Fibroblast of lung (primary cell): ENCODE measurements at places on chromosomes 11 and 22. TPM values are rescaled to one million over a fixed set of nuclear protein-coding genes. Genes with fewer than 3 reads are reported as not detected.
A peak's percentile ranks its signal among the peaks of the same experiment; 100 is the strongest.

GRCh38 chr11:32137263-32137662 lies 46.4 kb downstream of the RCN1 start:
- DNase-seq, result peak; percentile 98
- H3K4me3 ChIP-seq, result no peak overlapping the region
- H3K4me1 ChIP-seq, result peaks cover 15% of the 10 kb centered on the region

- H3K27me3 ChIP-seq, result no peaks in the 10 kb centered on the region
- H3K4me3 ChIP-seq, result no peak overlapping the region
- no peak for DNase-seq
- no peak overlapping the region for H3K27ac ChIP-seq
- H3K36me3 ChIP-seq, result no peaks in the 10 kb centered on the region
These were observed 318.7 kb downstream of the BRD1 start for GRCh38 chr22:49509016-49509415.

DNA sequence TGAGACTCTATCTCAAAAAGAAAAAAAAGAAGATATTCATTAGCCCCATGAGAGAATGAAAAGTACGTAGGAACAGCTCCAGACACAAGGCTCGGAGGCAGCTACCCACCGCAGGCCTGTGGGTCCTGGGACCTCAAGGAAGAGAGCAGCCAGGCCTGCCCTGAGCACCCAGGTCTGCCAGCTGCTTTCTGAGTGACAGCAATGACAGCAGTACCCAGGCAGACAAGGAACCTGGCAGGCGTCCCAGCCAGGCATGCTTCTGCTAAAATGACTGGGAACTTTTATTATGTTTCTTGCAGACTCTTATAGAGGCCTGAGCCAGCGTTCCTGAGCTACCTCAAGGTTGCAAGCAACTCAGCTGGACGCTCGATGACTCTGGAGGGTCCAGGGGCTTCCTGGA lies 31.6 kb downstream of the CPT1A start:
- H3K36me3 ChIP-seq, result peaks cover 14% of the 10 kb centered on the region
- H3K4me1 ChIP-seq, result peaks cover 6% of the 10 kb centered on the region
- H3K4me3 ChIP-seq, result no peak overlapping the region
- no peak for DNase-seq
- no peaks in the 10 kb centered on the region for H3K27me3 ChIP-seq
- H3K27ac ChIP-seq, result no peak overlapping the region

OR51B2 gene
- total RNA-seq, result not detected in 2 replicates

- peaks cover 16% of the 10 kb centered on the region for H3K4me1 ChIP-seq
- H3K27me3 ChIP-seq, result no peaks in the 10 kb centered on the region
- no peak for DNase-seq
- H3K4me3 ChIP-seq, result no peak overlapping the region
- H3K27ac ChIP-seq, result peak overlapping the region; percentile 72
These were observed 75.3 kb downstream of the ST3GAL4 start for GRCh38 chr11:126430581-126431335.

DNA sequence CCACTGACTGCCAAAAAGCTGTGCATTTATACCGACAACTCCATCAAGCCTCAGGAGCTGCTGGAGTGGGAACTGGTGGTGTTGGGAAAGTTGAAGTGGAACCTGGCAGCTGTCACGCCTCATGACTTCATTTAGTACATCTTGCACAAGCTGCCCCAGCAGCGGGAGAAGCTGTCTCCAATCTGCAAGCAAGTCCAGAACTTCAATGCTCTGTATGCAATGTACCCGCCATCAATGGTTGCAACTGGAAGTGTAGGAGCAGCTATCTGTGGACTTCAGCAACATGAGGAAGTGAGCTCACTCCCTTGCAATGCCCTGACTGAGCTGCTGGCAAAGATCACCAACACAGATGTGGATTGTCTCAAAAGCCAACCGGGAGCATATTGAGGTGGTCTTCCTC lies at the start of gene SLC22A25:
TSS of gene SLC22A25 (minus strand) at position 67 of the 400 bp plus-strand sequence. CDS start 13,947 bp downstream, outside the sequence.
- H3K27ac ChIP-seq, result no peak within 1 kb of the TSS
- no peaks in the 10 kb centered on the region for H3K4me1 ChIP-seq
- no peaks in the 10 kb centered on the region for H3K36me3 ChIP-seq
- H3K27me3 ChIP-seq, result no peaks in the 10 kb centered on the region
- no peak within 1 kb of the TSS for H3K4me3 ChIP-seq

DNA sequence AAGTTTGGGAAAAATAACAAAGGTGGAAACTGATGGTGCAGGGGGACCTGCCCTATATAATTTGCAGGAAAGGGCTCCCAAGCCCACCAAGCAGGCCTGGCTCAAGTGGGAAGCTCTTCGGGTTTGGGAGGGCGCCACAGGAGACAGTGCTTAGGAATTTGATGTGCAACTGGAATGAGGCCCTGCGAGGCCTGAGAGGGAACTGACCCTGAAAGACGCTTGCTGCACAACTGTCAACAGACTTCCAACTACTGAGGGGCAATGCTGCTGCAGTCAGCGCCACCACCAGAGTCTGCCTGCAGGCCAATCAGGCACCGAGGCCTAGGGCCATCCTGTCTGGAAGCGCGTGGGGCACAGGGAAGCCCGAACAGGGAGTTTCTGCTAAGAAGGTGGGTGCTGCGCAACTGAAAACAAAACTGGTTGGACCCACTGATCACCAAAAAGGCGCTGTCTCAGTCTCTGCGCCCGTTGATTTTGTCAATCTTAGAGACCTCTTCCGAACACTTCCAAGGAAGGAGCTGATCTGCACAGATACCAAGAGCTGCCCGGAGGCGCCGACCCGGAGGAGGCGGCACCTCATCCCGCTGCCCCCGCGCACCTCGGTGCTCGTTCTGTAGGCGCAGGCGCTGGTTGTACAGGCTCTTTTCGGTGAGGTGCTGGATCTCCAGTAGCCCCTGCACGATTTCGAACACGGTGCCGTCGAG lies 667 bp downstream of the DGCR6L start:
- peak overlapping the region; percentile 87 for H3K4me3 ChIP-seq
- no peaks in the 10 kb centered on the region for H3K27me3 ChIP-seq
- peak overlapping the region; percentile 32 for H3K27ac ChIP-seq
- H3K36me3 ChIP-seq, result no peaks in the 10 kb centered on the region
- peaks cover 18% of the 10 kb centered on the region for H3K4me1 ChIP-seq
- DNase-seq, result no peak

DNA sequence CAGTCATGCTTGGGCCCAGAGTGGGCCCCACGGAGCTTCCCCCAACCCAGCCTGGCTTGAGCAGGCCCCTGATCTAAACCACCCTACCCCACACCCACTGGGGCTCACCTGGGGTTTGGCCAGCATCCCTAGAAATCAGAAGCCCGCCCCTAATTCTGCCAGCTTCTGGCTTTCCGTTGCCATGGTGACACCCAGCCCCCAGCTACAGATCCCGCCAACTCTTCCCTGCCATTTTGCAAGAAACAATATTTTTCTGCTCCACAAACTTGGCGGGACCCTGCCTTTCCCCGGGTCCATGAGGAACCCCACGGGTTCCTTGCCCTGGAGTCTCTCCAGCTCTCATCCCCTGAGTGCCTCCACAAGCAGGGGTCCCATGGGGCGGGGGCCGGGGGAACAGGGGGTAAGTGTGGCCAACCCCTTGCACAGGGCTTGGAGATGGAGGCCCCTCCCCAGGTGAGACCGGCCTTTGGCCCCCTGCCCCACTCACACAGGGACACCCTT lies 90.0 kb downstream of the CDKN1C start:
- H3K4me3 ChIP-seq, result no peak overlapping the region
- peaks cover 3% of the 10 kb centered on the region for H3K4me1 ChIP-seq
- H3K36me3 ChIP-seq, result no peaks in the 10 kb centered on the region
- H3K27ac ChIP-seq, result no peak overlapping the region
- DNase-seq, result no peak

GRCh38 chr22:35381424-35382009 lies 621 bp downstream of the HMOX1 start:
- DNase-seq, result no peak
- peak overlapping the region; percentile 63 for H3K27ac ChIP-seq
- peaks cover 9% of the 10 kb centered on the region for H3K36me3 ChIP-seq
- H3K4me1 ChIP-seq, result peaks cover 14% of the 10 kb centered on the region

GRCh38 chr11:77110836-77111235 lies 8.2 kb downstream of the OMP start:
- H3K36me3 ChIP-seq, result no peaks in the 10 kb centered on the region
- H3K4me1 ChIP-seq, result peaks cover 30% of the 10 kb centered on the region

GRCh38 chr11:115528225-115528624 lies 24.0 kb upstream of the CADM1 start:
- no peak for DNase-seq
- peaks cover 2% of the 10 kb centered on the region for H3K27me3 ChIP-seq
- no peaks in the 10 kb centered on the region for H3K36me3 ChIP-seq

DNA sequence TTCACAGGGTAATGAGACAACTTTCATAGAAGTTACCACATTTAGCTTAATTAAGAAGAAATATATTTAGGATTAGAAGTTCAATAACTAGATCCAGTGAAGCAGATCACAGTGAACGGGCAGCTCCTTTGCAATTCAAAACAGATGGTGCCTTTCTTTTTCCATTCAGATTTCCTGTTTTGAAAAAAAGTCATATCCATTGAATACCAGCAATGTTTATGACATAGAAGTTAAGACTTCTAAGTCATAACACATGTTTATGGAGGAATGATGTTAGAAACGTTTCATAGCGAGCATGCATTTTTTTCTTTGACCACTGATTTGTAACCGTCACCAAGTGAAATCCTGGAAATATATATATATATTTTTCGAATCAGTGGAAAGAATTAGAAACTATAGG lies 24.7 kb downstream of the LUZP2 start:
- no peaks in the 10 kb centered on the region for H3K27me3 ChIP-seq
- no peaks in the 10 kb centered on the region for H3K4me1 ChIP-seq
- no peak overlapping the region for H3K4me3 ChIP-seq

TMEM134 gene
- total RNA-seq, result 11.2 and 17.2 TPM in 2 replicates

GRCh38 chr22:19986011-19986409 lies 30.6 kb downstream of the ARVCF start:
- H3K4me3 ChIP-seq, result peak overlapping the region; percentile 81
- H3K27ac ChIP-seq, result no peak overlapping the region
- peaks cover 3% of the 10 kb centered on the region for H3K36me3 ChIP-seq
- DNase-seq, result no peak

DNA sequence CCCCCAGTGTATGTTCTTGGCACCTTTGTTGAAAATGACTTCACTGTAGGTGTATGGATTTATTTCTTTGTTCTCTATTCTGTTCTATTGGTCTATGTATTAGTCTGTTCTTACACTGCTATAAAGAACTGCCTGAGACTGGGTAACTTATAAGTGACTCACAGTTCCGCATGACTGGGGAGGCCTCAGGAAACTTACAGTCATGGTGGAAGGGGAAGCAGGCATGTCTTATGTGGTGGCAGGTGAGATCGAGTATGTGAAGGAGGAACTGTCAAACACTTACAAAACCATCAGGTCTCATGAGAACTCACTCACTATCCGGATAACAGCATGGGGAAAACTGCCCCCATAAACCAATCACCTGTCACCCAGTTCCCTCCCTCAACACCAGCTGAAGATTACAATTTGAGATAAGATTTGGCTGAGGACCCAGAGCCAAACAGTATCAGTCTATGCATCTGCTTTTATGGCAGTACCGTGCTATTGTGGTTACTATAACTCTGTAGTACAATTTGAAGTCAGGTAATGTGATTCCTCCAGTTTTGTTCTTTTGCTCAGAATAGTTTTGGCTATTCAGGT lies 836.2 kb downstream of the DLG2 start:
- H3K36me3 ChIP-seq, result no peaks in the 10 kb centered on the region
- H3K4me1 ChIP-seq, result no peaks in the 10 kb centered on the region
- no peak overlapping the region for H3K4me3 ChIP-seq

NPAS4 gene
- total RNA-seq, result not detected in 2 replicates

HOATZ gene
- not detected in 2 replicates for total RNA-seq

GRCh38 chr11:130151196-130151595 lies 8.4 kb upstream of the ST14 start:
- peaks cover 2% of the 10 kb centered on the region for H3K4me1 ChIP-seq
- DNase-seq, result no peak
- no peak overlapping the region for H3K4me3 ChIP-seq
- no peaks in the 10 kb centered on the region for H3K27me3 ChIP-seq
- no peak overlapping the region for H3K27ac ChIP-seq
- no peaks in the 10 kb centered on the region for H3K36me3 ChIP-seq

GRCh38 chr11:116371146-116371545 lies 401.6 kb downstream of the BUD13 start:
- no peaks in the 10 kb centered on the region for H3K27me3 ChIP-seq
- no peaks in the 10 kb centered on the region for H3K36me3 ChIP-seq
- no peaks in the 10 kb centered on the region for H3K4me1 ChIP-seq
- DNase-seq, result no peak
- no peak overlapping the region for H3K27ac ChIP-seq

DNA sequence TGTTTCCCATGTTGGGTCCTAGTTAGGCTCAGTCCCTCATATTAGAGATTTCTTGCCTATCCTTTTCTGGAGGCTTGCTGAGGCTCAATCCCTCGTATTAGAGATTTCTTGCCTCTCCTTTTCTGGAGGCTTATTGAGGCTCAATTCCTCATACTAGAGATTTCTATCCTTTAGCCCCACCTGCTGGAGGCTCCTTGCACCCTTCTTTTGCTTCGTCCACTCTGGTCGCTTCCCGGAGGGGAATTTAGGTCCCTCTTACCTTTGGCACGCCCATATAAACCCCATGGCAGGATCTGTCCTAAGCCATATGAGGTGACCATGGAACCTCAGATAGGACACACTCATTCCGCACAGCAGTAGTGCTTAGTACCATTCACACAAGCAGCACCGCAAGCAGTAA lies 15.9 kb downstream of the CYP2D6 start:
- no peaks in the 10 kb centered on the region for H3K4me1 ChIP-seq
- no peaks in the 10 kb centered on the region for H3K27me3 ChIP-seq
- DNase-seq, result peak; percentile 52
- no peak overlapping the region for H3K27ac ChIP-seq
- no peak overlapping the region for H3K4me3 ChIP-seq
- H3K36me3 ChIP-seq, result no peaks in the 10 kb centered on the region

- H3K27ac ChIP-seq, result peak overlapping the region; percentile 42
- no peak overlapping the region for H3K4me3 ChIP-seq
- no peak for DNase-seq
- H3K36me3 ChIP-seq, result peaks cover 4% of the 10 kb centered on the region
These were observed 10.6 kb downstream of the TEAD1 start for GRCh38 chr11:12684816-12685215.

DNA sequence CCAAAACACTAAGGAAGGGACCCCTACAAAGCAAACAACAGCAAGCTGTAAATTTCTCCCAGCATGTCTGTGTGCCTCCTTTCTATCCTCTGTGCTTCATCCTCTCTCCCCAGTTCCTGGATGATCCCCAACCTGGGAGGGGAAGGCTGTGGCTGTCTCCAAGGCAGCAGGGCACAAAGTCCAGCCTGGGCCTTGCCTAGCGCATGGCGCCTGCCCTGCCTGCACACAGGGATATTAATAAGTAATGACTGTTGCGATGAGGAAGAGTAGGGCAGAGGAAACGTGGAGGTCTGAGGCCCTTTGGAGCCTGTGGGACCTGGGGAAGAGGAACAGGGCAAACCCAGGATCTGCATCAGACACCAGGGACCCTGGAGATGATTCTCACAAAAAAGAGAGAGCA lies 2.0 kb downstream of the USH1C start:
- no peaks in the 10 kb centered on the region for H3K27me3 ChIP-seq
- H3K4me3 ChIP-seq, result no peak overlapping the region
- no peak for DNase-seq
- no peak overlapping the region for H3K27ac ChIP-seq
